ENCODE measurements at places on chromosomes 7 and 10. TPM values are rescaled to one million over a fixed set of nuclear protein-coding genes. Genes with fewer than 3 reads are reported as not detected.
A peak's percentile ranks its signal among the peaks of the same experiment; 100 is the strongest.

SYT15 gene
- total RNA-seq, result under 0.01 TPM

A1CF gene
- total RNA-seq, result not detected

ST8SIA6 gene
- total RNA-seq, result 0.26 TPM

CLIP2 gene
- total RNA-seq, result 58.3 TPM

NUTM2E gene
- total RNA-seq, result under 0.01 TPM

HTR5A gene
- not detected for total RNA-seq

ZNF722 gene
- not detected for total RNA-seq

TAS2R40 gene
- not detected for total RNA-seq

PRSS37 gene
- total RNA-seq, result not detected

ORAI2 gene
- total RNA-seq, result 26.6 TPM

SPDYE2 gene
- not detected for total RNA-seq

DNA sequence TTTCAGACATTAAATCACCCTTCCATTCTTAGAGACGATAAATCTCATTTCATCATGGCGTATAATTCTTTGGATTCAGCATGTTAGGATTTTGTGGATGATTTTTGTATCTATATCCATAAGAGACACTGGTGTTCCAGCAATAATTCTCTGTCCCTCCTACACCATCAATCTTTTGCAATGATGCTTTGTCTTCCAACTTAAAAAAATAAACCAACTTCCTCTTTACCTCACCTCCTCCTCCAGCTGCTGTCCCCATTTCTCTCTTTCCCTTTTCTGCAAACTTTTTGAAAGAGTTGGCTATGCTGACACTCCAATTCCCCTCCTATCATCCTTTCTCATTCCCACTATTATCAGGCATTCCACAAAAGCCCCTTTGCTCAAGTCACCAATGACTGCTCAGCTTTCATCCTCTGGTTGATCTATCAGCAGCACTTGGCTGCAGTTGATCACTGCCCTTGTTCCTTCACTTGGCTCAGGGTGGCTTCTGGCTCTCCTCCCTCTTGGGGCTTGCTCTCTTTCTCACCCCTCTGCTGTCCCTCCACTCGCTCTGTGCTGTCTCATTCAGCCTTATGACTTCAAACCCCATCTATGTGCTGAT lies 130.0 kb downstream of the ARHGAP22 start:
- no peak for DNase-seq

- peak; percentile 86 for DNase-seq
Observed at GRCh38 chr7:149853157-149853556, 15.0 kb downstream of the ZNF862 start.

GRCh38 chr7:67019562-67020390 lies 23.1 kb downstream of the TYW1 start:
- no peak for DNase-seq

GRCh38 chr7:101602484-101603241 lies 26.4 kb downstream of the MYL10 start:
- peak; percentile 71 for DNase-seq

DNA sequence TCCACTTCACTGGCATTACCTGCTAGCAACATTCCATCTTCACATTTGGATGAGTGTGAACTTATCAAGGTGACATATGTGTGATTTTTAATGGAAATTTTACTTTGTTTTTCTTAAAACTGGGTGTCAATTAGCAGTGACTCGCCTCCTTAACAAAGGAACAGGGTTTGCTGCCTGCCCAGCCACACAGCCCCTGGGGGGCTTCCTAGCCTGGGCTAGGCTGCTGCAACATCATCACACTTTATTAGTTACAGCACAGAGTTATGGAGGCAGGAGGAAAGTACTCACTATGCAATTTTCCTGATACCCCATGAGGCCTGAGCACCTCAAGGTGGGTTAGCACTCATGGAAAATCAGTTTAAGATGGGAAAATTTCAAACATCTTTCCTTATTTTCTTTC lies 861.3 kb downstream of the NRG3 start:
- DNase-seq, result no peak

DNA sequence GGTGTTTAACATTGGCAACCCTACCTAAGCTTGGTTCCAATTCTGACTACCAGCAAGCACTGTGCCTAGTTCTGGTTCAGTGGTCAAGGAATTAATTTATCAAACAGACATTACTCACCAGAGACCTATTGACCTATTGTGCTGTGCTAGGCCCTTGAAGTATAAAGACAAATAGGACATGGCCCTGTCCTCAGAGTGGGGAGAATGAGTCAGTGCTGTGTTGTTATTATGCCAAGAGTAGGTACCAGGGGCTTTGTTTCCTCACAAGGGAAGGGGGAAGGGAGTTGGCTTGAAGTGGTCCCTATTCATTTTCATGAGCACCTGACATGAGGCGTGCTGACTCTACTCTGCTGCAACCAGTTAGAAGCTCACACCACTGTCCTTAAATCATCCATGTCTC lies 62.6 kb upstream of the PLPP4 start:
- DNase-seq, result no peak

- DNase-seq, result no peak
Observed at GRCh38 chr7:70334871-70335270, 736.6 kb downstream of the AUTS2 start.

GRCh38 chr7:98230746-98231471 lies 19.7 kb downstream of the BHLHA15 start:
- DNase-seq, result no peak

- DNase-seq, result no peak
Observed at GRCh38 chr7:18498341-18498740, 2.8 kb downstream of the HDAC9 start.

DNA sequence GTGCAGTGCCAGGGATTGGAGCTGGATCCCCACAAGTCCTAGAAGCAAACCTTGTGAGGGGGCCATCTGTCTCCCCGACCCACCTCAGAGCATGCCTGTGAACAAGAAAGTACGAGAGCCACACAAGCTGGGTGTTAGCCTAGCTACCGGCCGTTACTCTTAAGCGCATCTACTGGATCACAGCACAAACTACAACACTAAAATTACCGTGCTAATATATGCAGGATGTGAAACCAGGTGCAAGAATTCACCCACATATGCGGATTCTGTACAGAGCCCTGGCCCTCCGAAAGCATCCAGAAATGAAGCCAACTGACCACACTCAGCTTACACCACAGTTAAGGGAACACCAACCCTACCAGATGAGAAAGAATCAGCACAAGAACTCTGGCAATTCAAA lies 16.0 kb upstream of the PRSS1 start:
- DNase-seq, result no peak

GRCh38 chr10:71413581-71413980 lies 16.9 kb downstream of the CDH23 start:
- no peak for DNase-seq

- peak; percentile 28 for DNase-seq
Observed at GRCh38 chr10:91046869-91047268, 126.0 kb upstream of the ANKRD1 start.

GRCh38 chr10:650441-650851 lies 39.0 kb downstream of the DIP2C start:
- peak; percentile 39 for DNase-seq

- no peak for DNase-seq
Observed at GRCh38 chr7:46080595-46081159, 159.6 kb upstream of the IGFBP3 start.

DNA sequence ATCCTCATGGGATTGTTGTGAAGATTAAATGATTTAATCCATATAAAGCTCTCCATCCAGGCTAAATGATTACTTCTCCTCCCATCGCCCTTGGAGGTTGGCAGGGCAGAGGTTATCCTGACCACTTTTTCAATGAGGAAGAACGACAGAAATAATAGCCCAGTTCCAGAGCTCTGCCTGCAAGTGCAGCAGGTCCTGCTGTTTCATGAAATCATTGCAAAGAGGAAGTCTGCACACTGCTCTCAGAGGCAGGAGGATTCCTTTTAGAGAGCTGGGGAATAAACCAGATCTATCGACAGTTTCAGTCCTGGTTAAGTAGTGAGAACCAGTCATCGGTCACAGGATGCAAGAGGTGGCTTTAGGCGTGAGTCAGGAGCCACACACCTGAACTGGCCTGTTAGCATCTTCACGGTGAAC lies 25.0 kb upstream of the CDH23 start:
- DNase-seq, result no peak

GRCh38 chr10:102347236-102347828 lies 48.2 kb upstream of the NFKB2 start:
- peak; percentile 40 for DNase-seq

DNA sequence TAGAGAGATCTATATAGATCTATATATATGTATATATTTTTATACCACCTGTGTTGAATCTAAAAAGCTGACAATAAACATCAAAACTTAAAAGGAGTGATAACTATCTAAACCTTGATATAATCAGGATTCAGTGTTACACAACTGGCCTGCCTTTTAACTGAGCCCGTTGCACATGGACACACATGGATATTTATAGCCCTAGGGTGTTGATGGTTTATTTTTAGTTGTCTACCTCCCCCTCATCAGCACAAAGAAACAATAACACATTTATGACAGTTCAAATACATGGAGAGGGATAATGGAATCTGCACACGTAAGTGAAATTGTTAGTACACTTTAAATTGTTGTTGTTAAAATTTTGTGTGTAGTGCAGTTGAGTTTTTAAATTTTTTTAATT lies 336.9 kb downstream of the ZNF248 start:
- DNase-seq, result no peak

All from fibroblast of lung (primary cell).